ENCODE measurements at places on chromosomes 7 and 10.

DNA sequence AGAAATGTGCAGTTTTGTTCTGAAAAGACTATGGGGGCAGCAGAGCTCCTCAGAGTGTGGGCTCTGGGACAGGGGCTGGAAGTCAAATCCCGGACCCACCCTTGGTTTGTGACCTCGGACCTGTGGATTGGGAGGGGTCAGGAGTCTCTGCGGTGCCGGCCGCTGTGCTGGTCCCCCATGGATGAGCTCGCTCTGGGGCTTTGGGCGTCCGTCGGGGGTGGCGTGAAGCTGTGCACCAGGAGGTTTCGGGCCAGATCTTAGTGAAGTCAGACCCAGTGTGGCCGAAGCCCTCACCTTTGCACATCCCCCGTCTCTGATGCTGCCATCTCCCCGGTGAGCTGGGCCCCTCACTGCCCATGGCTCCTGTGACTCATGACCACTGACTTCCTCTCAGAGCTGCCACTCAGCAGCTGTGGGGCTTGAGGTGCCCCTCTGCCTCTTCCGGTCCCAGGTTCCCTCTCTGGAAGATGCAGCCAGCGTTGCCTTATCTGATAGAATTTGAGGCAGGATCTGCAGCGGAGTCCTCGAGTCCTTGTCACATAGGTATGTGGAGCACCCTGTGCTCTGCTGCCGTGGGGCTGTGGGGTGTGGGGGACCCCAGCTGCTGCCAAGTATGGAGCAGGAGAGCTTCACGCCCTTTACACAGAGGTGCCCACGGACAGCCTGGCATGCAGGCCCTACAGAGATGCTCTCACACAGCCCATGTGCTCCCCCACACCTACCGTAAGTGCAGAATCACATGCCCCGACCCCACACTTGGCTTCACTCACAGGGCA is 11.4 kb upstream of the SCART1 start:
- no peak for DNase-seq

DNA sequence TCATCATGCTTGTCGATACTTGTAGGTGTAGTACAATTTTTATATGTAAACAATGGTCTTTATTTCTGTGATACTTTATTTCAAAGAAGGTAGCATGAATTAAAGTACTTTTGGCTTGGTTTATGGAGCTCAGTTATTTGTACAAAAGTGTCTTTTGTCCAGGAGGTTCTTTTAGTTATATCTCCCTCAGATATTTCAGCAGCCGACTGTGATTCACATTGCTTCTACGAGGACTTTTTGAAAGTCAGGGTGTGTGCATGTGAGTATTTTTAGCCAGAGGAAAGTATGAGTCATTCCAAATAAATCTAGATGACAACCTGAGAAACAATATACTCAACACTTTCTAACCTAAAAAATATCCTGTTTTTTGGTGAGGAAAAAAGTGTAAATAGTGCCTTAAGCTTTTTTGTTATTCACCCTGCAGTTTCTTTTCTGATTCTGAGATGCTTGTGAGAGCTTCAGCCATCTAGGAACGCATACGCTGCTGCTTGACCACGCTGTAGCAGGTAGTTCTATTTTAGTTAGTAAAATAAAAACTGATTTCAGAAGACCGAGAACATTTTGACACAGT is 595 bp upstream of the SUN1 start:
- no peak for DNase-seq

GRCh38 chr7:155785536-155785935 is 26.7 kb downstream of the SHH start:
- DNase-seq = no peak

GRCh38 chr7:15719311-15719710 is 32.8 kb upstream of the MEOX2 start:
- DNase-seq = no peak

- DNase-seq = no peak
Observed at GRCh38 chr10:79479283-79479909, 32.9 kb upstream of the EIF5AL1 start.

Data from esophagus squamous epithelium (tissue), 5 donors.